ENCODE measurements at places on chromosomes 6 and 20. TPM values are rescaled to one million over a fixed set of nuclear protein-coding genes. Genes with fewer than 3 reads are reported as not detected.

Gene SGK2
- 0.85 TPM for total RNA-seq

Gene HLA-DOA
- total RNA-seq = 7.3 TPM

Gene OR2B6
- not detected for total RNA-seq

Gene ATP6V1G2
- total RNA-seq = 1.8 TPM

Gene NKAPL
- 0.44 TPM for total RNA-seq

Gene RBBP8NL
- total RNA-seq = 0.10 TPM

Gene ENPP5
- total RNA-seq = 4.8 TPM

Gene TRIM31
- not detected for total RNA-seq

Gene IL17F
- total RNA-seq = not detected

Gene PROKR2
- not detected for total RNA-seq

Gene TREML1
- 2.3 TPM for total RNA-seq

Gene RFX6
- total RNA-seq = not detected

Gene TRIM40
- total RNA-seq = not detected

Gene SIM1
- 0.41 TPM for total RNA-seq

Gene TFAP2A
- 0.31 TPM for total RNA-seq

Gene FAM217A
- total RNA-seq = not detected

Gene ERGIC3
- total RNA-seq = 282 TPM
